ENCODE measurements at places on chromosomes 4 and X.

GRCh38 chr4:115834441-115834840 is 721.0 kb upstream of the NDST4 start:
- no peak for DNase-seq

DNA sequence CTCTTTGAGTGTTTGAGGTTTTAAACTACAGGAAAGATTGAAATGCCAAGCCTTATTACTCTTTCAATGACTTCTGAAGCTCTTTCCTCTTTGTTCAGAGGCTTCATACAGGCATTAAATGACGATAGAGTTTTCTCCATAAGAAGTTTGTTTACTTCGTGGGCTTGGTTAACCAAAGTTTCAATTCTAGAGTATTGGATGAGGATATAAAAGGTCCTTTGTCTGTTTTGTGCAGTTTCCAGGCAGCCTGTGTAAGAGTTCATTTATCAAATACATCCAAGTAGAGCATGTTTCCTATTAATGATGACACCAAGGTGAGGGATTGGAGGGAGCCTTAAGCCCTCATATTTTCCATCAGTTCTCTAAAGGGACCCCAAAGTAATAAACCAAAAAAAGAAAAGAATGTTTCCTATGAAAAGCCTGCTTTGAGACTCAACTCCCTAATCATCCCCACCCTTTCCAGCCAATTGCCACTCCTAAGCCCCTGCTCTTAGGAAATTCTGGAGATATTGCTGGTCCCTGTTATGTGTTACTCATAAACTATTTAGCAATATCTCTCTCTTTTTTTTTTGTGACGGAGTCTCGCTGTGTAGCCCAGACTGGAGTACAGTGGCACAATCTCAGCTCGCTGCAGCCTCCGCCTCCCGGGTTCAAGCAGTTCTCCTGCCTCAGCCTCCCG is 106.2 kb upstream of the IL13RA1 start:
- no peak for DNase-seq

- DNase-seq = peak; percentile 36
Measured at GRCh38 chr4:187179086-187180058, 455.7 kb upstream of the FAT1 start.

DNA sequence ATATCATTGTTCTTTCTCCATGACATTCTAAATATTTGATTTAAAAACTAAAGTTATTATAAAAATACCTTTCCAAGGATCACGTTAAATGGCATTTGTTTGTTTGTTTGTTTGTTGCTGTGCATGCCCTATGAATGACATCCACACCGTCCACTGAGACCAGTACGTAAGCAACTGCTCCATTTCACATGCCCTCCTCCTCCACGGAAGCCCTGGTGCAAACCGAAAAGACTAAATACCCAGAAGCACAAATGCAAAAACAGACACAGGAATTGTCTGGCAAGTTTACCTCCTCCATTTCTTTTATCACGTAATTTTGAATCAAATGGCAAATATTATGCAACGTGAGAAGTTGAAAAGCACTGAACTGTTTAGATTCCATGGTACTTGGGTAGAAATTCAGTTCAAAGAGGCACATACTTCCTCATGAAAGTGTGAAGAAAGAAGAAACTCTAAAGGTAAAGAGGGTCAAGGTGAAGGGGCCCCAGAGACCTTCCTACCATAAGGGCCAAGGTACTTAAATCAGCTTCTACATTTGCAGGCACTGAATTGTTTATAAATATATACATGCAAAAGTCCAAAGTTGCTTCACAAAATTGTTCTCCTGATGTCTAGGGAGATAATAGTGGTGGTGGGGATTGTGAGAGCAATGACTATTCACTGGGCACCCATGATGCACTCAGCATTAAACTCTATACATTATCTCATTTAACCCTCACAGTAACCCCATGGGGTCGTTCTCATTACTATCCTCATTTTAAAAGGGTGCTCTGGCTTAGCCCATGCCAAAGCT is 23.4 kb downstream of the IRF2 start:
- no peak for DNase-seq

- DNase-seq = no peak
Measured at GRCh38 chrX:115713460-115713859, 152.5 kb downstream of the PLS3 start.

DNA sequence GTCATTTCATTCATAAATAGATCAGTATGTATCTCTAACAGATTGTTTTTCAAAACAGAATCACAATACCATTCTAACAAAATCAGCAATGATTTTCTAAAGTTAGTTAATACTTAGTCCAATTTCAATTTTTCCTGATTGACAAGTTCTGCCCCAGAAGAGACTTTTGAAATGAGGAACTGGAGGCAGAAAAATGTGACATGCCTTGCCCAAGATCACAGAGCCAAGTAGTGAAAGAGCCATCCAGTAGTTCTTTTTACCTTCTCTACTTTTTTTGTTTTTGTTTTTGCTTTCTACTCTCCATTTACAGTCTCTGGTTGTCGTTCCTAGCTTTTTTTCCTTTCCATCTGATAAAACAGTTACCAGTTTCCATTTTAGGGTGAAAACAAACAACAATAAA is 129.3 kb upstream of the TMEM164 start:
- no peak for DNase-seq

DNA sequence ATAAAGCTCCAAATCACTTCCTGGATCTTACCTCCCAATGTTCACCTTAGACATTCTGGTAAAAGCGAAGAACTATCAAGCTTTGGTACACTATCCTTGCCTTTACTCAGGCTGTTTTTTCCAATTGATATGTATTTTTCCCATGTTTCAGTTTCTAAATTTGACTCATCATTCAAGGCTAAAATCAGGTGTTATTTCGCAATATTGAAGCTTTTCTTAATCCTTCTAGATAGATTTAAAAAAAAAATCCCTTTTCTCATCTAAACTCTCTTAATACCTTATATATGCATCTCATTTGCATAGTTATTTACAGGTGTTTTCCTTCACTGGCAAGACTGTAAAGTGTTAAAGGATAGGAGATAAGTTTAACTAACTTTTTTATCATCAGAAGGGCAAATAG is 608.1 kb upstream of the FAM241A start:
- DNase-seq = no peak

DNA sequence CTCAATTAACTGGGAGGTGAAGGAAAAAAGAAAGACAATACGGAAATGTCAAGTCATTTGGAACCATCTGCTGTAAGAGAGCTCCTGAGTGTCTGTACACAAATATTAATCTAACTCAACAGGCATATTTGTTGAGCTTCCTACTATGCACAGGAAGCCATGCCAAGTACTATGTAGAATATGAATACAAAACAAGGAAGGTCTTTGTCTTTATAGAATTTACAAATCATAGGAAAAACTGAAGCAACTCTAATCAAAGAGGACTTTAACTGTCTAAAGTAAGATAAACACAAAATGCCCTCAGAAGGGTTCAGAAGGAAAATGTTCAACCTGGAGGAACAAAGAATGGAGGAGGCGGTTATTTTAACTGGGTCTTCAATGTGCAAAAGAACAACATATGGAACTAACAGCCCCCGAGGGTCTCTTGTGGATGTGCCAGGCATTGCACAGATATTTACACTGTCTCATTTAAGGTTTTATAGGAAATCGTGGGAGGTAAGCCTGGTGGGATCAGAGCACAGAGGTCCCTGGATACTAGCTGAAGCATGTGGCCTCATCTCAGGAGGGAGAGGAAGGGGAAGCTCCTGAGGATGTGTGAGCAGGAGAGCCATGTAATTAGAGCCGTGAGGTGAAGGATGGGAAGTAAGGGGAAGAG is 5.8 kb downstream of the FAM114A1 start:
- no peak for DNase-seq

DNA sequence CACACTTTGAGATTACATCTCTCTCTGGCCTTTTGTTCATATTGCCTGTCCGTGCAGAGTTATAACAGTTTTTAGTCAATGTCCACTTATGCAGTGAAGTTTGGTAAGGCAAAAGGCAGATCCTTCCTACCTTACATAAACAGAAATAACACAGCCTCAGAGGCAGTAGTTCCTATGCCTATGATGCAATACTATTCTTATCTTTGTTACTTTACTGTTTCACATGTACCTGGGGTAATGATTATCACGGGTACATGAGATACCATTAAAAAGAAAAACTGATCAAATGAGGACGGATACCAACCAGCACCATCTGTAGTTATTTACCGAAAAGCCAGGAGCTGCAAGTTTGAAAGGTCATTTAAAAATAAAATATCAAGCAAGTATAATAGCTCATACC is 166.8 kb downstream of the BTC start:
- no peak for DNase-seq

DNA sequence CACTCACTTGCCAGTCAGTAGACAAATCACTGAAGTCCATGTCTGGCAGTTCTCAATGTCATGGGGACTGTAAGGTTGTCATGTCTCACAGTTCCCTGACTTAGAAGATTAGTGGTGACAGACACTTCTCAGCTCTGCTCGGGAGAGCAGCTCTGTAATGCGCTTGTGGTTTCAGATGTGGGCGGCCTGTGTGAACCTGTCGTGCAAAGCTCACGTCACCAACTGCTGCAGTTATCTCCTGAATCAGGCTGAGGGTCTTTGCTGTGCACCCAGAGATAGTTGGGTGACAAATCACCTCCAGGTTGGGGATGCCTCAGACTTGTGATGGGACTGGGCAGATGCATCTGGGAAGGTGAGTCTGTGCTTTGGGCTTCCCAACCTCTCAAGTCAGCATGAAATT is at the start of gene IL9R:
Gene IL9R (plus strand): TSS at position 261 of the 400 bp plus-strand sequence. CDS start 64 bp downstream, at position 325.
- no peak for DNase-seq

GRCh38 chr4:27043200-27043599 is 182.6 kb downstream of the STIM2 start:
- no peak for DNase-seq

GRCh38 chr4:96969455-96969854 is 1129.6 kb downstream of the PDHA2 start:
- DNase-seq = no peak

DNA sequence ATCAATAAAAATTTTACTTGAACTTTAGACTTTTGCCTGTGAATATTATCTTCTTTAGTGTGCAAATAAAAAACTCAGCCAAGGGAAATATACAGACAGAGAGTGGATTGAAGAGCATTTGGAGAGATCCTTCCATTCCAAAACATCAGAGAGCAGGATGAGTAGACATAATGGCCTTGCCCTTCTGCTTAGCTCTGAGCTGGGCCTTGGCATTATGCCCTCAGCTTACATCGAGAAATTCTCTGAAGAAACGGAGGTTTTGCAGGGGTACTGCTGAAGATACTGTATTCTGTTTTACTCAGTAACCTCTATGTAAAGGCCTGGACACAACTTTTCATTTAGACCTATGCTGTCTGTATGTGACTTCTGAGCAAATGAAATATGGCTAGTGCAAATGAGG is 317.4 kb downstream of the STIM2 start:
- no peak for DNase-seq
